Heart right ventricle (tissue), 16 donors: ENCODE measurements at places on chromosomes 12 and 14.

DNA sequence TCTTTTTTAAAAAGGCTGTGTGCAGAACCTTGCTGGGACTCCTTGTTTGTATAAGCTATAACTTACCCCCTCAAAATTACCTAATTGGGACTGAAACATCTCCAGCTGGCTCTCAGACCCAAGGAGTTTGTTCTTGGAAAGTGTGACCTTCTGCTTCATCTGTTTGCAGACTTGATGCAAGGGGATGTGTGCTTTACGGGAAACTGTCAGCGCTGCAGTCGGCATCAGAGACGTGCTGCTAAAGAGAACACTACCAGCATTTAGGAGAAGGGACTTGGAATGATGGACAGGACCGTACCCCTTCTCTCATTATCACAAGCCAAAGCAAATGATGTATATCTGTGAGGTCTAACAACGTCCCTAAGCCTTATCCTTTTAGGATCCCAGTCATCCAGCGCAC lies 174.2 kb upstream of the PARP11 start:
- no peak for DNase-seq

DNA sequence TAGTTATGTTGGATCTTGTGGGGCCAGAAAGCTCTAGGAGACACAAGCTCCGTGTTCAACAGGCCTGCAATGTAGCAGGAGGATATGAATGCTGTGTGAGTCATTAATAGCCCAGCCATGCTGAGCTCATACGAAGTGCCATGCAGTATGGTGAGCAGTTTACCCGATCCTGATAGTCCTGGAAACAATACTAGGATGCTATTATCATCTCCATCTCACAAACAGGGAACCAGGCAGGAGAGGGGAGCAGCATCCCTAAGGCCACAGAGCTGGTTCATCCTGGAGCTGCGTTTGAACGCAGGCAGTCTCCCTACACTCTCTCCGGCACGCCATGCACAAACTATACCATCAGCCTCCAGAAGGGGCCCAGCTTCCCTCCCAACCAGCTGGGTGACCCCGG lies 20.5 kb downstream of the TTC7B start:
- DNase-seq: no peak

DNA sequence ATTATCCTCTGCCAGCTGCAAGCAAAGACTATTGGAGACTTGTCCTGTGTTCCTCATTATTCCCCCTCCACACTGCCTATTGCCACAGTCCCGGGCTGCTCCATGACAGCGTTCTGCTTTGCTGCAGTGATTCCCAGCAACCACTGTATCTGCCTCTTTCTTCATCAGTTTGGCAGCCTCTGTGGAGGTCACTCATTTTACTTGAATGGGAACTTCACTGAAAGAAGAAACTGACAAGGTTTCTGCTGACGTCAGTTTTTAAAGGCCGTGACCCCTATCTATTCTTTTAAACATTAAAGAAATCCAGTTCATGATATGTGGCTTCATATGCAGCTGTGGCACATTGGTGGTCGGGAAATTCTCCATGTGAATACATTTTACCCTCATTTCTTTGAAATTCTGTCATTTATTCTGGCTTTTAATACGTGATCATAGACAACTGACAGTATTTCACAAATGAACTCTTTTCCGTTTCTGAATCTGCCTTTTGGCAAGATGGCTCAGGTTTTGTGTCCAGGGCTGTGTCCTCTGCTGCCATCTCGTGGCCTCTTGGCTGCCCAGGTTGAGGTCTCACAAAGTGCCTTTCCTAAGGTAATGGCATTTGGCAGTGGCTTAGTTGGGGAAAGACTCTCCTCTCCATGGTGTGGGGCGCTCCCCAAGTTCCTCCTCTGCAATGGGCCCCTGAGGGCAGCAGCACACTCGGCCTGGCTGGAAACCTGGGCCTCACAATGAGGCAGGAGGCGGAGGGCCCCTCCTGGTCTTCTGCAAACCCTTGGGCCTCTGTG lies 5.8 kb downstream of the TMEM253 start:
- peak; percentile 83 for DNase-seq

GRCh38 chr14:90512329-90512991 lies 115.6 kb downstream of the CALM1 start:
- DNase-seq: no peak

GRCh38 chr12:54452628-54453027 lies 20.8 kb downstream of the GTSF1 start:
- DNase-seq: no peak

DNA sequence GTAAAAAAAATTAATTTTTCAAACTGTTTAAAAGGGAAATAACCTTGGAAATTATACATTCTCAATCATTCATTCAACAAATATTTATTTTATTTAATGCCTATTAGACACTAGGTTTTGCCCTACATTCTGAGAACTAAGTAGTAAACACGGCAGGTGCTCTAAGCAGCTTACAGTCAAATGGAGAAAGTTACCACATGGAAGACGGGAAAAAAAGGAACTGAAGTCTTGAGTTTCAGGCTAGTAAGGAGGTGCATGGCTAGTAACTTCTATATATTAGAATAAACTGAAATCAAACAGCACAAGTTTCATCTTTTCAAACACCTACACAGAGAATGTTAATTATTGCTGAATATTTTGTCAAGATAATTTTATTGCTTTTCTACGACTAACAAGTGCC lies 52.9 kb downstream of the C12orf42 start:
- no peak for DNase-seq

GRCh38 chr12:39588348-39588747 lies 31.3 kb downstream of the ABCD2 start:
- no peak for DNase-seq

DNA sequence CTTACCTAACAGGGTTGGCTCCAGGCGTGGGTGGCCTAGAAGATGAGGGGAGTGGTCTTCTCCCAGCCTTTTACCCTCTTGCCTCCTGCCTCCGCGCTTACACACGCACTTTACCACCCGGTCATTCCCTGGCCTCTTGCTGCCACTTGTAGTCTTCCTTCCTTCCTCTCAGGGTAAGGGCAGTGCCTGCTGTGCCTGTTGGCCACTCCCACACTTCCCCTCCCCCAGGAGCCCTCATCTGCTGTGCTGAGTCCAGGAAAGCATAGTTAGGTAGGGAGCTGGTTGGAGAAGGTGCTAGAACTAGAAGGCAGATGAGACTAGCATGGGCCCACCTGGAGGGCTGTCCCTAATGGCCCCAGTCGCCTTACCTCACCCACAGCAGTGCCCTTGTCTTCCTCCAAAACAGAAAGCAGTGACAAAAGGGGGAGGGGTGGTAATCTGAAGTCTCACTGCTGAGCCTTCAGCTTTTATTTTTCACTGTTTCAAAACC lies 54.3 kb upstream of the SRSF5 start:
- peak; percentile 62 for DNase-seq

GRCh38 chr12:80219345-80219744 lies 120.0 kb downstream of the OTOGL start:
- peak; percentile 21 for DNase-seq

- DNase-seq: no peak
These were observed 327.6 kb upstream of the SFSWAP start for GRCh38 chr12:131383291-131383690.

GRCh38 chr12:8037046-8037663 lies 4.6 kb downstream of the FOXJ2 start:
- no peak for DNase-seq

DNA sequence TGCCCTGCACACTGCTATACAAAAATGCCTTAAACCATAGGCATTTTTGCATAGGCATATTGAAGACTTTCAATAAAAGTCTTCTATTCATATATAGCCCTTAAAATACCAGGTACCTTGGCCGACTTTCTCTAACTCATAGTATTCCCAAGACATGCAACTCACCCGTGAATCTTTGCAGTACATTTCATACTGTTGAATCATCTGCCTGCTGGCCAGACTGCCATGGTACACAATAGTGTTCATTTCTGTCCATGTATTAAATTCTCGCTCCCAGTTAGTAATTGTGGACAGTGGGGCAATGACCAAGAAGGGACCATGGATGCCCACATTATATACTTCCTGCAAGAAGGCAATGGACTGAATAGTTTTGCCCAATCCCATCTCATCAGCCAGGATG lies 24.3 kb upstream of the SUPT16H start:
- DNase-seq: no peak

DNA sequence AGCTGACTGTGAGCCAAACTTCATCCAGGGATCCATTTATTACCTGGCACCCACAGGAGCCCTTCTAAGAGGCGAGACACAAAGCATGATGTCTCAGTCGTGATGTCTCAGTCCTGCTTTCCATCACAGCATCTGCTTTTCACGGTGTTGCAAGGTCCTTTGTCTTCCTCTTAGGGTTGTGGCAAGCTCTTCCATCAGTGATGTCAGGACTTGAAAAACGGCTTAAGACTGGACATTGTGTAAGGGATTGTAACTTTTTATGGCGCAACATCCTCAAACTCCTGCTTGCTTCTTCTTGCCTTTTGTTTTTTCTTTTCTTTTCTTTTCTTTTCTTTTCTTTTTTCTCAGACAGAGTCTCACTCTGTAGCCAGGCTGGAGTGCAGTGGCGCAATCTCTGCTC lies 586.5 kb upstream of the TMEM132C start:
- no peak for DNase-seq

GRCh38 chr14:90811641-90812040 lies 4.6 kb downstream of the TTC7B start:
- no peak for DNase-seq

GRCh38 chr12:119681111-119681510 lies 13.2 kb downstream of the PRKAB1 start:
- no peak for DNase-seq

DNA sequence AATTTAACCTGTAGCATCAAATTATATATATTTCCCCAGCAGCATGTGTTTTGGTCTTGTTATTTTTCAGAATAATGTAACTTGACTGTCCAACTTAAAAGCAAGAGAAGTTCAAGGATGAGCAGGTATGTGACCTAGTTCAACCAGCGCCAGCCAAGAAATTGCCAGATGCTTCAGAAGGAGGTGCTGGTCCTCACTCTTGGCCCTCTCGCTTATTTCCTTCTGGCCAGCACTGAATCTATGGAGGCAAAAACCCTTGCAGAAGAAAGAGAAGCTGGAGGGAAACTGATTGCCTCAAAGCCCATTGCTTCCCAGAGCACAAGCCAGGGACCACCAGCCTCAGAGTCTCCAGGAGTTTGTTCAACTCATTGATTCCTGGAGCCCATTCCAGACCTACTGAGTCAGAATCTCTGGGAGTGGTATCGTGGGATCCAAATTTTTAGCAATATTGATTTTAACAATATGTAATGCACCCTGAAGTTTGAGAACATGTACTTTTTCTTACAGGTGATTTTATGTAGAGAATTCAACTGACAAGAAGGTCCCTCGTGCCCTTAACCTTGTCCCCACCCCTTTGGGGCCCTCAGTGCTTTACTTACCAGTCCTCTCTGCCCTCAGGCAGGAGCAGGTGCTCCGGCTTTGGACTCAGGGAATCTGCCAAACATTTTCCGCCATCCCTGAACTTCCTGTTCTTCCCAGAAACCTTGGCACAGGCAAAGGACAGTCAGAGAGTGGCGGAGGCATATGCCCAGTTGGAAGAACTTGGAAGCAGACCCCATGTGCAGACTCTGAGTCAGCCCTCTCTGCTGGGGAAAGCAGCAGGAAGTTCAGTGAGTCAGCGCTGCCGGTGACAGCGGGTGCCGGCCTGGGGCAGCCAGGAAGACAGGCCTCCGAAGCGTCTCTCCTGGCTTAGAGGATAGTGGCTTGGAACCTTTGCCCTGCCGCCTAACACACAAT lies 10.4 kb downstream of the BEST3 start:
- peak; percentile 57 for DNase-seq

GRCh38 chr12:97324471-97324870 lies 138.1 kb upstream of the RMST start:
- DNase-seq: no peak

DNA sequence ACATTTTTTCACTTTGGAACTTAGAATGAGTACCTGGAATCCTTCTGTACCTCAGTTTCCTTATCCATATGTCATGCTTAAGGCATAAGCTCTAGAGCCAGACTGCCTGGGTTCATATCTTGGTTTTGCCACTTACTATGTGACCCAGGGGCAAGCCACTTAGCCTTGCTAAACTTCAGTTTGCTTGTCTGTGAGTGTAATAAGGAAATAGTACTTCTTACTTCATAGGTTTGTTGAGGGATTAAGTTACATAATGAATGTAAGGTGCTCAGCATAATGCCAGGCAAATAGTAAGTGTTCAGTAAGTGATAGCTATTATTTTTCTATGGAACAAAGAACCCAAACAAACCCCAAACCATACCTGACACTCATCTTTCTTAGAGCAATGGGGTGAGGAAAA lies 225.1 kb downstream of the BCAT1 start:
- DNase-seq: no peak

- no peak for DNase-seq
These were observed 329.7 kb upstream of the RGS6 start for GRCh38 chr14:71602524-71602923.

- DNase-seq: no peak
These were observed 3.5 kb downstream of the RDH12 start for GRCh38 chr14:67705211-67705610.

GRCh38 chr14:92792885-92793284 lies 1.2 kb upstream of the GOLGA5 start:
- no peak for DNase-seq

GRCh38 chr12:122467983-122468382 lies 32.7 kb downstream of the ZCCHC8 start:
- DNase-seq: no peak

- DNase-seq: no peak
These were observed 367.6 kb downstream of the SOX5 start for GRCh38 chr12:23581913-23582312.

- no peak for DNase-seq
These were observed 91.5 kb upstream of the PTGDR start for GRCh38 chr14:52175982-52176502.

DNA sequence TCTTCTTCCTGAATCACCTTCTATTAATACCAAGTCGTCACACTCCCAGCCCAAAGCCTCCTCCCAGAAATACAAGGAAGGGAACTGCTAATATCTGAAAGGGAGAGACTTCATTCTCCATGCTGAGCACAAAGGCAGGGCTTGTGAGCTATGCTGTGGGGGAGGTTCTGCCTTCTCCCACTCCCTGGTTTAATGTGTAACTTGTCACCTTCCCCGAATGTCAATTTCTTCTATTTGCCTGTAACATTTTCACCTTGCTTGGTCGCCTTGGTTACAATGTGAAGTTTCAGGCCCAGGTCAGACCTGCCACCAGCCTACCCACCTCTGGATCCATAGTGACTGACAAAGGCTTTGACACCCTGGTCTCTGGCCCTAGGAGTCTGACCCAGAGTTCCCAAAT lies 82.0 kb upstream of the ESRRB start:
- DNase-seq: no peak

GRCh38 chr14:71469643-71470335 lies 462.4 kb upstream of the RGS6 start:
- no peak for DNase-seq

DNA sequence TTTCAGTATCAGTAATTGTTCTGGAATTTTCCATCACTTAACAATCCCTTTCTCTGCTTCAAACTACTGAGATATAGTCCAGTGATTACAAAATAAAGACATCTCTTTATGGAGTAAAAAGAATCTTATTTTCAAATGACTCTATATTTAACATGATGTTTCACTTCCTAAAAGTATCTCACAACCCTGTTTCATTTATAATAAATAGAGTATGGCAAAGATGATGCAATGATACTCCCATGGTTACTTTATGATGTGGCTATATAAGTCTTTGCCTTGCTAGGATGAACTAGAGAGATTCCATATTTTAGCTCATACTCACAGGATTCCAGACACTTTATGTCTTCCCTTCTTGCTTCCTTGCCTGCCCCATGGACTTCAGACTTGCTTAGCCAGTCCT lies 953.5 kb upstream of the MDGA2 start:
- DNase-seq: no peak
